D341Med (cell line): ENCODE measurements at places on chromosomes 2 and 18.

GRCh38 chr2:88601286-88601685, 26.0 kb downstream of the EIF2AK3 start:
- no peak for DNase-seq

- no peak for DNase-seq
These were observed 24.9 kb downstream of the GLI2 start for GRCh38 chr2:120760446-120761135.

DNA sequence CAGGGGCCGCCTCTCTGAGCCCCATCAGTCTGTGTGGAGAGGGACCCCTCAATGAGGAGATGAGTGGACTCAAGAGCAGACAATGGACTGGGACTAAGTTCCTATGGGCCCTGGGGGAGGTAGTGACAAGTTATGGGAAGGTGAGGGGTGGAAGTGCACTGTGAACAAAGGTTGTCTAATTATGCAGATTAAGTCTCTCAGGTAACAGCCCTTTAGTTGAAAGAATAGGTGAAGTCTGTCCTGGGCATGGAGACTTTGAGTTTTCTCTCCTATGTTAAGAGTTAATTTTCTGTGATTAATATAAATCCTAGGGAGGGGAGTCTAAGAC, 243.8 kb downstream of the FAM210A start:
- DNase-seq: no peak

DNA sequence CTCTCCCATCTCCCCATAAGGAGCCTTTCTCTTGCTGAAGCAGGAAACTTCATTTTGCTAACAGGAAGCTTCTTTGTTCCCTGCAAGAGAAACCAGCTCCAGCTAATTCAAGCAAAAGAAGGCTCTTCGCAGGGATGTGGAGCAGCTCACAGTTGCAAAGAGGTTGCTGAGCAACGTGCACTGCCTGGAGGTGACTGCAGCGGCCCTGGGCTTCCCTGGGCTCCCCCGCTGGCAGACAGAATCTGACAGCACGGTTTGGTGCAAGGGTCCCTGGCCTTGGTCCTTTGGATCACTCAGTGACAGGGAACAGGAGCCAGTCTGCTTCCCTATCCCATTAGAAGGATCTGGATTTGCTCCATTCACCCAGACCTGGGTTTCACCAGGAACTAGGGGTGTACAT, 25.8 kb downstream of the GPR55 start:
- DNase-seq: no peak

GRCh38 chr2:62222171-62222570, 26.3 kb downstream of the B3GNT2 start:
- no peak for DNase-seq

- no peak for DNase-seq
These were observed 173.1 kb upstream of the STON1 start for GRCh38 chr2:48356701-48357325.

- DNase-seq: no peak
These were observed 195.5 kb downstream of the CDCA7 start for GRCh38 chr2:173550143-173550542.

DNA sequence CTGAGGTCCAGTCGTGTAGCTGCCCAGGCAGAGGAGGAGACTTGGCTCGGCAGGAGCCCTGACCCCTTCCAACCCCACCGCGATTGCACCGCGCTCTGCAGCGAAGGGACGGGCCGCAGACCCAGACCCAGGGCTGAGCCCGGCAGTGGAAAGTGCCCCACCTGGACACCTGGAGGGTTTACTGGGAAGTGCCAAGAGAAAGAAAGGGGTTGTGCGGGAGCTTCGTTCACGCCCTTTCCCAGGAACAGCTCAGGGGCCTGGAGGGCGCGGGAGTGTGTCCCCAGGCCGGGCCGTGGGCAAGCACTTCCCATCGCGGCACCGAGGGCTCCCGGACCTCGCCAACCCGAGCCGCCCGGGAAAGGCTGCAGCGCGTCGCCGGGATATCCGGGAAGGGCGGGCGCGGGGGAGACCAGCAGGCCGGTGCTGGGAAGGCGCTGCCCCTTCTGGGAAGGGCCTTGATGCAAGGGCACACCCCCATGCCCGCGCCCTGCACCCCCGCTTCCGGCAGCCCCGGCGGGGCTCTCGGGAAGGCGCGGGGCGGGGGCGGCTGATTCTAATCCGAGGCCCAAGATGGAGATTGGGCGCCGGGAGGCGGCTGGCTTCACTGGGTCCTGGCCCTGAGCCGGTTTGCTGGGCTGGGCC, 36.1 kb upstream of the MRPL33 start:
- no peak for DNase-seq

- peak; percentile 31 for DNase-seq
These were observed 1.0 kb upstream of the ESPNL start for GRCh38 chr2:238098901-238099713.

- no peak for DNase-seq
These were observed 9.3 kb downstream of the RDH14 start for GRCh38 chr2:18551169-18551568.

- no peak for DNase-seq
These were observed 214.4 kb upstream of the DSEL start for GRCh38 chr18:67730886-67731285.

DNA sequence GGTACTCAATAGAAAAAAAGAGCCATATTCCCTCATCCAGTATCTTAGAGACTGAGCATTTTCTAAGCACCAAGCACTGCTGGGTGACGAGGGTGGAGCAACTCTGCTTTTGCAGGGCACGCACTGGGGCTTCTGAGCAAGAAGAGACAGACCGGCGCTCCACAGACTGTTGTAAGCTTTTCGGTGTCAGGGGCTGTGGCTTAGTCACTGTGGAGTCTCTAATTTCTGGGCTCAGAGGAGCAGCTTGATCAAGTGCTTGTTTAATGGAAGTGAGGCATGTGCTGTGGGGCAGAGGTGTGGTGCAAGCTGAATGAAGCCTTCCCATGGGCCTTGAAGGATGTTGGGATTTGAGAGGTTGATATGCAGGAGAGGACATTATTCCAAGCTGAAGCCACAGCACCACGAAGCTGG, 227.1 kb downstream of the MYCN start:
- no peak for DNase-seq

DNA sequence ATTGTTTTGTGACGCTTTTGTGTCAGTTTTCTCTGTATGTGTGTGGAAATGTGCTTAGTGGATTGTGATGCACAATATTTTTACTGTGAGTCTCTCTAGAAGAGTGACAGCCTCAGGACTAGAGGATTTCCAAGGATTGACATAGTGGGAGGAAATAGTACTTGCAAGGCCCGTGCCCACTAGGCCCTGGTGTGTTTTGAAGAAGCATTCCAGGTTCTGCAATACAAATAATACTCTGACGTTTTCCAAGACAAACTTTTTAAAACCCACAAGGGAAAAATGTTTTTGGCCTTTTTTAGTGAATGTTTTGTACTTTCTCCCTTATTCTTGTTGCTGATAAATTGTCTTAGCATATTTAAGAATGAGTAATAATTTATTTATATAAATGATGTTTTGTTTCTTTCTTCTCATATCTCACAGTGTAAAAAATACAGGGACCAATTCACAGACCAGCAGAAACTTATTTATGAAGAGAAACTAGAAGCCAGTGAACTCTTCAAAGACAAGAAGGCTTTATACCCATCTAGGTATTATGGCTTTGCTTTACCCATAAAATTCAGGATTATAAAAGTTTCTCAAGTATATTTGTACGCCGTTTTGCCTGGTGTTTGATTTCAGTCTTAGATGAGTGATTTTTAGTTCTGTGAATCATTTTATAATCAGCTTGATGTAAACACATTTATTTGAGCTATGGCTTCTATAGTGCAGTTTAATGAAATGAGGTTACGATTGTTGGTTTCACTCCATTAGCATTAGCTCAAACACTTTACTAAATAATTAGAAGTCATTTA, 165.6 kb downstream of the MYO1B start:
- DNase-seq: no peak

DNA sequence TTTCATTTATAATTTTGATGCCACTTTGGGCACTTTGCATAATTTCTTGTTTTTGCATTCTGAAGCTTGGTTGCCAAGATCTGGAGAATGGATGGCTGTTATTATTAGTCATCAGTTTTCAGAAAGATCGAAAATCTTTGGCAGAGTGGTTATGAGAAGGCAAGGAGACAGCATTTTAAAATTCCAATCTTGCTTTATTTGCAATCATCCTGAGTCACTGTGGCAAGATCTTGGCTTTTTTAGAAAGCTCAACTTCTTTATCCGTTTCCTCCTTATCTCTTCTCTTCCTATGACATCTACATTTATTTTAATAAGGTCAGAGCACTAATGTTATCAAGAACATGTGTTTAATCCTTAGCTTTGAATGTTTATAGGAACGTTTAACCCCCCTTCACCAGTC, 31.1 kb upstream of the EIF2AK3 start:
- DNase-seq: no peak

DNA sequence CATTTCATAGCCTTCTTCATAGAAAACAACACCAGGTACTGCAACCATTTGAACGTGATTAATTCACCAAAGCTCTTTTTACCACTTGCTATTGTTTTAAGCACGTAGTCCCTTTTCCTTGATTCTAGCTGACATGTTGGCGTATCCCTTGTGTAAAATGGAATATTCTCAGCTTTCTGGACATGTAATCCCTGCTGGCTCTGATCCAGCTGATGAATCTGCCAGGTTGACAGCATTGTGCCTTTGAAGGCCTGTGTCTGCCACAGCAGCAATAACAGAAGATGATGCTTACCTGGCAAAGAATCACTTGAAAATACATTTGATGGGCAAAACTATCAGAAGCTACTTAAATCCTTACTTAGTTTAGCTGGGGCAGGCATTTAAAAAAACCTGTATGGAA, 81.0 kb upstream of the CCDC150 start:
- peak; percentile 50 for DNase-seq

DNA sequence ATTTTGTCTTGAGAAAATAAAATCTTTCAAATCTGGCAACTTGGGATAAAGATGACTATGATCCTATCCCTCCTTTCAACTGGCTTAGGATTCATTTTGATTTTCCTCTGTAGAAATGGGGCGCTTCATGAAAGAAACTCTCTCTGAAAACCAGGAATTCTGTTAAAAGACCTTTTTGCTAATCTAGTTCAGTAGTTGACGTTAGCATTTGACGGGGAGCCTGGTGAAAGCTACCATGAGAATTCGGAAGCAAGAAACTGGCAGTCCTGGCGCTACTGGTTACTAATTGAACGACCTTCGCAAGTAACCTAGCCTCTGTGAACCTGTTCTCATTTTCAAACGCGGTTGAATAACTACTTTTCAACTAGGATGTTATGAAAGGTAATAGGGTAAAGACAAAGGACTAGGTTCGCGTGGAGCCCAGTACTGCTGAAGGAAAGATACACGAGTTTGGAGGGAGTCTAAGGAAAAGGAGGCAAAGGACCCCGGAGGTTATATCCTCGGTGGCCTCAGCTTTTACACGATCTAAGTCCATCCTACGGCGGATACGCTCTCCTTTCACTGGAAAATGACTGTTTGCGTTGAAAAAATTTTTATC, 604 bp upstream of the STK11IP start:
- DNase-seq: no peak

GRCh38 chr2:201171259-201171814, 11.6 kb upstream of the CASP10 start:
- DNase-seq: no peak

- DNase-seq: no peak
These were observed 38.3 kb downstream of the OXER1 start for GRCh38 chr2:42725657-42726056.

- DNase-seq: no peak
These were observed 48.5 kb downstream of the CDK15 start for GRCh38 chr2:201854841-201855240.

DNA sequence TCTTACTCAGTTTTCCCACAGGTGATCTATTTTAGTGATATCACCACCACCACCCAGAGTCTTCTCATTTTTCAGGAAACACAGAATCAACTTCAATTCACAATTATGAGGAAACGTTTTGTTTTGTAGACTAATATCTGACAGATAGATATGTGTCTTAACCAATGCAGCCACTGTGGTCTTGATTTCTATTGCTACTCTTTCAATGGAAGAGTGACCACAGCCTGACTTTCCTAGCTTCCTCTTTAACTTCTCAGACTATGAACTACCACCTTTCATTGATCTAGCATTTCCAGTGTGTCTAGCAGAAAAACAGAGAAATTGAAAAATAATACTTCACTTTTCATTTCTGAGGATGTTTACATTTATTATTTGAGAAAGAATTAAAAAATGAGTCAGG, 20.5 kb downstream of the ADAM17 start:
- no peak for DNase-seq

DNA sequence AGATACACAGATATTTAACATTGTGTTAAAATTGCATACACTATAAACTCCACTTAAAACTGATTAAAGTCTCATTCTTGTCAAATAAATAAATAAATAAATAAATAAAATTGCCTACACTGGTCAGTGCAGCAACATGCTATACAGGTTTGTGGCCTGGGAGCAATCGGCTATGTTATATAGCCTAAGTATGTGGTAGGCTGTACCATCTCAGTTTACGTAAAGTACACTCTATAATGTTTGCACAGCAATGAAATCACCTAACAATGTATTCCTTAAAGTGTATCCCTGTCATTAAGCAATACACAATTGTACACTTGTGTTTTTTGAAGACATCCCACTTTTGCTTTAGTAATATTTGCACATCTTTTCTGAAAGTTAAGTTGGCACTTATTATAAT, 337.7 kb upstream of the SETBP1 start:
- DNase-seq: no peak

DNA sequence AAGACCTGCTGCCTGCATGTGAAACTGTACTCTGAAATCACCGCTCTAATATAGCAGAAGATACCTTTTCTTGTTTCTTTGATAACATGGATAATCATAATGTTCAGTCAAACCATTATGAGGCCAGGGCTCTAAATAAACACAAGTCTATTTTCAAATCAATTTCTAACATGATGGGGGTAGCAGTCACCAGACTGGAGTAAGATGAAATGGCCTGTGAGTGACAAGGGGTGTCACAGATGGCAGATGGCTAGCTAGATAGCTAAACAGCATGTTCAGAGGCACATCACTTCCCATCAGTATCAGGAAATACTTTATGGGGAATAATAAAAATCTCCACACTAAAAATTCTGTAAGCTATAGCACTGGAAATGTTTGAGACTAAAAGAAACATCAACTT, 14.0 kb downstream of the MBD2 start:
- DNase-seq: no peak

- no peak for DNase-seq
These were observed 322.2 kb upstream of the DDX18 start for GRCh38 chr2:117492209-117492851.

DNA sequence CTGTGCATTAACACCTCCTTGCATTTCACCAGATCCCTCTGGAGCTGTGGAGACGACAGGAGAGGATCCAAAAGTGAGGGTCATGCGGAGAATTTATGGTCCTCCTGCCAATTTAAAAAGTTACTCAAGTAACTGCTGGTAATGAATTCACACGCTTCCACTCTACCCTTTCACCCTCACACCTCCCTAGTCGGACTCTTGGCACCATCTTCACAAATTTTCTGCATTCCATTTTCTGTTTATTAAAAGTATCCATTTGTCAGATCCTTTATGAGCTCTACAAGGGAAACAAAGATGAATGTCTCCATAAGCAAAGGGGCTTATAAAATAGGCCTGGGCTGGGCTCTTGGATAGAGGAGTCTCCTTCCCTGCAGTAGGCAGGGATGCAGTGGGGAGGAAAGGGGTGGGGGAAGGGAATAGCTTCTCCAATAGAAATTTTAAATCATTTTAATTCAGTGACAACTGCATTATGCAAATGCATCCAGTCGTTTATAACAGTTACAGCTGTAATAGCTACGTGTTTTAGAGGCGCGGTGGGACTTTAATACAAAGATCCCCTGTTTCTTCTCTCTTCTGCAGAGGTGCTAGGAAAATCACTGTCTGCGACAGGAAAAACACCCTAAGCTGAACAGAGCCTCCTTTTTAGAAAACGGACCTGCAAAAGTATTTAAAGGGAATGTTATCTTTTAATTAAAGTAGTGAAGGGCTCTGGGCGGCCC, 132.2 kb downstream of the EPHA4 start:
- DNase-seq: no peak
